ENCODE measurements at places on chromosomes 12 and 14.

- no peak for DNase-seq
These were observed 55.0 kb upstream of the NELL2 start for GRCh38 chr12:44930972-44931600.

- DNase-seq = no peak
These were observed 22.2 kb downstream of the SLC41A2 start for GRCh38 chr12:104935886-104936285.

GRCh38 chr14:68788275-68788995 is 4.4 kb downstream of the ZFP36L1 start:
- DNase-seq = no peak

- no peak for DNase-seq
These were observed 162.1 kb upstream of the AVPR1A start for GRCh38 chr12:63313139-63313538.

DNA sequence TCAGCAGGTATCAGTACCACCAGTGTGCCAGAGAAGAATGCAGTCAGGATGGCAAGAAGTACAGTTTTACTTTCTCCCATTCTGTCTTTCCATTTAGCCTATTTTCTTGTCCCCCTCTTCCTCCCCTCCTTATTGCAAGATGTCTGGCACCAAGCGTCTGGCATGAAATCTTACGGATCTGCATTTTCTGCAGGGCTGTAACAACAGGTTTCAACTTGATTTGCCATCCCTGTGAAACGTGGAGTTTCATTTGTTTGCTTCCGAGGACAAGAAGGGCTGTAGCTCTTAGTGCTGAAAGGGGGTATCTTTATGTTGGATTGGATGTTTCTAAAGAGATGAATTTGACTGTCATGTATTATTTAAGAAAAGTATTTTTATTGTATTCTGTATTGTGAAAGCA is 1110.6 kb downstream of the BCL11B start:
- DNase-seq = no peak

DNA sequence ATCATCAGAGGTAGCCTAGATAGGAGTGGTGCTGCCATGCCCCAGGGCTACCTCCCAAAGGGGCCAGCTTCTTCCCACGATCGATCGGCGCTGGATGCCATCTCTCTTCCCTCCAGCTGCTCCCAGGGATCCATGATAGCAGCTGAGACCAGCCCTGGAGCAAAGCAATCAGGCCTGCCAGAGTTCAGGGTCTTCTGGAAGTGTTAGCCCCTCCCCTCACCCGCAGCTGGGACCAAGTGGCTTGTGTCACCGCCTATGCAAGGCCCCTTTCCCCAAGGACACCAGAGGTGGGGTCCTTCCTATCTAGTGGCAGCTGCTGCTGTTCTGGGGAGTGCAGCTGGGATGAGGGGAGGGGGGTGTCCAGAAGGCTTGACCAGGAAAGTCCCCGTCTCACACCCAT is 87.0 kb downstream of the IRF2BPL start:
- DNase-seq = no peak

GRCh38 chr12:27709932-27710591 is 570 bp upstream of the MRPS35 start:
- no peak for DNase-seq

DNA sequence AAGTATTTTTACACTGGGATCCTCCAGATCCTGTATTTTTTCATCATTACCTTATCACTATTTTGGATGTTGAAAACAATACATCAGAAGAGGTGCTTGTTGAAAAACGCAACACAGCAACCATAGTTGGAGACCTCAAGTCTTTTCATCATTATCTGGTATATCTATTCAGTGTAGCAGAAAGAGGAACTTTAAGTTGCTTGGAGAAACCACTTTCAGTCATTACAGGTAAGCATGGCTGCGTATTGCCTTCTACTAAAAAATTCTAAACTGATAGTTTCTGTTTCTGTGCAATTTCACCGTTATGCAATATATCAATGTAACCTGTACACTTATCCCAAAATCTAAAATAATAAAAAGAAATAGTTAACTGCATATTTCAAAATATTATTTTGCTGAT is 32.2 kb upstream of the PTPRQ start:
- no peak for DNase-seq

GRCh38 chr12:1660304-1661187 is 30.3 kb upstream of the ADIPOR2 start:
- peak; percentile 40 for DNase-seq

- no peak for DNase-seq
These were observed 14.5 kb downstream of the CAPZA3 start for GRCh38 chr12:18752280-18752920.

DNA sequence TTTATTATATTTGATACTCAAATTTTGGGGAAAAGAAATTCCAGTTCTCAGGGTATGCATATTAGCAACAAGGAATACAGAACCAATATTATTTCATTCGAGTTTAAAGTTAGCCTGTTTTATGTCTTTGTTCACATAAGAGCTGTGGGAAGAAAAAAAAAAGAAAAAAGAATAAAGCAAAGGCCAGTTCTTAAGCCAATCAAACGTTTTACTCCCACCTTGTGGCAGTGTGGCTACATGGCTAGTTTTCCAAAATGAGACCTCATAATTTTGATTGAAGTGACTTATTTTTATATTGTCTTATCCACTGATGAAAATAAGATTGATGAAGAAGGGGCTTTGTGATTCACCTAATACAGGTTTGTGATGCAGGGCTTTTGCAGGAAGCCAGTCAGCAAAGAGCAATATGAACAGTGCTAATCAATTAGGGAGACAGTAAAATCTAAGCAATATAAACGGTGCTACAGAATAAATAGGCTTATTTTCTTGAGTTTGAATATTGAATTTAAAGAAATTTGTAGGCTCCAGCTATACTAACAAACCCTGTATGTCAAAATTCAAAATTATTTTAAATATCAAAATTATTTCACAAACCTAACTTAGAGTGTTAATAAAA is 624.1 kb upstream of the FOXG1 start:
- DNase-seq = no peak

GRCh38 chr14:103721334-103722120 is 5.9 kb downstream of the ZFYVE21 start:
- DNase-seq = peak; percentile 69

DNA sequence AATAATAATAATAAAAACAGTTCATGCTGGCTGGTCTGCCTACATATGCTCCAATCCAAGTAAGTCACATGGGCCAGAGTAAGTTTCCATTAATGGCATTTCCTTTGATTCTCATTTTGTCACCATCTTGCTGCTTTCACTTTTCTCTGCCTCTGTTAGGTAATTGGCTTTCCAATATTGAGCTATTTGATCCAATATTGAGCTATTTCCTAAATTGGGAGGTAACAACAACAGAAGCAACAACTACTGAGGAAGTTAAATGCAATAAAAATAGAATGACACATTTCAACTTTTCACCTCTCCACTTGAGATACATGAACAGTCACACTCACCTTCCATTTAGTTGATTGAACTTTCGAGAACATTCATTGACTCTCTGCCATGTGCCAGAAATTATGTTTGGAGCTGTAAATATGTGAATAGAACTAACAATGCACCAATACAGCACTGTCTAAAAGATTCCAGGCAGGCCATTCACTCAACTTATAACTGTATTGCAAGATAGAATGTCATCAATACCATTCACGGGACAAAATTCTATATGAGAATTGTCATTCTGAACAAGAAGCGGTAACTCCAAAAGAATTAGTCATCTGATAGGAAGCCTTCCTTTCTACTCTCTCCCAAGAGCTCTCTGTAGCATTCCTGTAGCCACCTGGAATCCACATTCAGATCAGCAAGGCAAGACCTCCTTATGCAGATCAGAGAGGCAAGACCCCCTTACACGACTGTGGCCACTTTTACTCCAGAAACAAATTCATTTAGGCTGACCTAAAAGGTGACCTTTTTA is 136.4 kb downstream of the PHLDA1 start:
- DNase-seq = no peak

- DNase-seq = no peak
These were observed 95.8 kb downstream of the BCAT1 start for GRCh38 chr12:24853094-24853493.

DNA sequence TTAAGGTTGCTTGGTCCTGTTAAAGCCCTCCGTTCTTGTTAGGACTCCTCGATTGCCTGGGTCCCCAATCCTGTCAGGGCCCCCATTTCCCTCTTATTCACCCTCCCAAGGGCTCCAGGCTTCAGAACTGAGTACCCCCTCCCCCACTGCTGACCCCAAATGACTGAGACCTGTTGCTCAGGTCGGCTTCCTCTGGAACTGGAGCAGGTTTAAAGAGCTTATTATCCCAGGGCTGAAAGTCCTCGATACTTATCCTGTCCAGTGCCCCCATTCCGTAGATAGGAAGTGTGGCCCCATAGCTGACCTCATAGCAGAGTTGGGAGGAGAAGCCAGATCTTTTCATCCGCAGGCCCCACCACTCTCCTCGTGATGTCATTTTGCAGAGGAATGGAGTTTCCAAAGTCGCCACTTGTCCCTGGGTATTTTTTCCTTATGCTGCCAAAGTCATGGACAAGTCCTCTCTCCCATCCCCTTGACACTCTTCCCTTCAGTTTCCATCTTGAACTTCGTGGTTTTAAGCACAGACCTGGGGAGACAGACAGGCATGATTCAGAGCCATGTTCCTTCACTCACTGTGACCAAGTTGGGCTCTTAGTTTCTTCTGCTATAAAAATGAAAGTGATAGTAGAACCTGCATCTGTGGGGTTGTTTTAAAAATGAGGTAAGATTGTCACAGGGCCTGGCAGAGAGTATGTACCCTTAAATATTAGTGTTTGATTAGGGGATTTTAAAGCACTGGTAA is 1.2 kb downstream of the USP30 start:
- DNase-seq = peak; percentile 30

GRCh38 chr14:68012871-68013270 is 193.3 kb downstream of the RAD51B start:
- no peak for DNase-seq

DNA sequence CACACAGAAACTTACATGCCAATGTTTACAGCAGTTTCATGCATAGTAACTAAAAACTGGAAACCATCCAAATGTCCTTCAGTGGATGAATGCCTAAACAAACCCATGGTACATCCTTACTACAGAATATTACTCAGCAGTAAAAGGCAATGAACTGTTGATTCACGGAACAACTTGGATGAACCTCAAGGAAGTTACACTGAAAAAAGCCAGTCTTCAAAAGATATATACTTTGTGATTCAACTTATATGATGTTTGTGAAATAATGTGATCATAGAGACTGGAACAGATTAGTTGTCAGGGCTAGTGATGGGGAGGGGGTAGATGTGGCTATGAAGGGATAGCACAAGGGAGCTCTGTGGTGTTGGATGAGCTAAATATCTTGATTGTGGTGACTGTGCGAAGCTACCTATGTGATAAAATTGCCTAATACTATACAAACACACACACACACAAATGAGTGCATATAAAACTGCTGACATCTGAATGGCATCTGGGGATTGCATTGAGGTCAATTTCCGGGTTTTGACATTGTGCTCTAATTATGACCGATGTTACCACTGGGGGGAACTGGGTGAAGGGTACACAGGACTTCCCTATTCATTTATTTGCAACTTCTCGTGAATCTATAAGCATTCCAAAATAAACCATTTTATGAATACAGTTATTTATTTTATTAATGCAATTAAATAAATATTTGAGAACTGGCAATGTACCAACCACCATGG is 94.3 kb downstream of the RIN3 start:
- DNase-seq = no peak

- DNase-seq = no peak
These were observed 5.9 kb upstream of the PRPH start for GRCh38 chr12:49288922-49289555.

GRCh38 chr14:78123650-78124253 is 46.4 kb upstream of the NRXN3 start:
- DNase-seq = no peak

DNA sequence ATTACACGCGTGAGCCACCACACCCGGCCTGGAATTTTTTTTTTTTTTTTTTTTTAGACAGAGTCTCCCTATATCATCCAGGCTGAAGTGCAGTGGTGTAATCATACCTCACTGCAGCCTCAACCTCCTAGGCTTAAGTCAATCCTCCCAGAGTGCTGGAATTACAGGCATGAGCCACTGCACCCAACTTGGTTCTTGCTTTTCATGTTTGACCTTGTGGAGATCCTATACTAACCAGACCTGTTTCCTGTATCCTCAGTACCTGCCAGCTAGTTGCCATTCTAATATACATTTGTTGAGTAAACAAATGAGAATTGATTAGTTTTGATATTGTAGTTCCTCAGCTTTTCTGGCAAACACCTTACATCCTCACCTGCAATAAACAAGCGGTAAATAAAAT is 3.2 kb upstream of the VSIG10 start:
- no peak for DNase-seq

- DNase-seq = no peak
These were observed 65.2 kb upstream of the PDZRN4 start for GRCh38 chr12:41122894-41123293.

DNA sequence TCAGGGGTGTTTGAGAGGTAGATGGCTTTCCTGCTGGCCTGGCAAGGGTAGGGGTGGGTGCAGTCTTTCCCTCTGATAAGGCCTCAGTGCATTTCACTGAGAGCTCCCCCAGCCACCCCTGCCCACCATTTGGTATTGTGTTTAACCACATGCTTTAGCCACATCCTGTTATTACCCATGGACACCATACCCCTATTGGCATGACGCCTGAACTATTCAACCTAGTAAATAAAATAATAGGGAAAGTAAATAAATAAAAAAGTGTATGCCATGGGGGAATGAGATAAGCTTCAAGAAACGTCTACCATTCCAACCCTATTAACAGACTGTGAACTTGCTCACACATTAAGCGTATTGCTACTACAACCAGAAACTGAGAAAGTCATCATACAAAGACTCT is 7.6 kb upstream of the LGR5 start:
- DNase-seq = no peak

- DNase-seq = peak; percentile 58
These were observed 2.3 kb upstream of the NOP2 start for GRCh38 chr12:6570264-6570887.

- peak; percentile 69 for DNase-seq
These were observed 5.3 kb upstream of the FOXN3 start for GRCh38 chr14:89422181-89422951.
